ENCODE measurements at places on chromosomes 2 and 18. TPM values are rescaled to one million over a fixed set of nuclear protein-coding genes. Genes with fewer than 3 reads are reported as not detected.

Gene KLHL29
- total RNA-seq, result 2.2 TPM

Gene FAM161A
- total RNA-seq, result 0.76 TPM

DNA sequence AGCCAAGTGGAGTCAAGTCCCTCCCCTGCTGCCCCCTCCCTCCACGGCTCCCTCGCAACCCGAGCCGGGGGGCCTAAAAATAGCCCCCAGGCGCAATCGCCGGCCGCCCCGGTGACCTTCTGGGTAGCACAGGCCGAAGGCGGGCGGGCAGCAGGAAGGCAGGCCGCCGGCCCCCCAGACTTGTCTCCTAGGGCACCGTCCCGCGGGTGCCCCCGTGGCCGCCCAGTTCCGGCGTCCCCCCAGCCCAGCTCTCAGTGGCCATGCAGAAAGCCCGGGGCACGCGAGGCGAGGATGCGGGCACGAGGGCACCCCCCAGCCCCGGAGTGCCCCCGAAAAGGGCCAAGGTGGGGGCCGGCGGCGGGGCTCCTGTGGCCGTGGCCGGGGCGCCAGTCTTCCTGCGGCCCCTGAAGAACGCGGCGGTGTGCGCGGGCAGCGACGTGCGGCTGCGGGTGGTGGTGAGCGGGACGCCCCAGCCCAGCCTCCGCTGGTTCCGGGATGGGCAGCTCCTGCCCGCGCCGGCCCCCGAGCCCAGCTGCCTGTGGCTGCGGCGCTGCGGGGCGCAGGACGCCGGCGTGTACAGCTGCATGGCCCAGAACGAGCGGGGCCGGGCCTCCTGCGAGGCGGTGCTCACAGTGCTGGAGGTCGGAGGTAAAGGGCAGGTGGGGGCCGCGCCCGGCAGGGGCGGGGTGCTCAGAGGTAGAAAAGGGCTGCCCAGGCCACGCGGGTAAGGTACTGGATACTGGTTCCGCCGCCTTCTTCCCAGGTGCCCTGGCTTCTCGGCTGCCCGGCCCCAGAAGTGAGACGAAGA lies at the start of gene SPEG:
SPEG (plus strand) TSS at position 126 of the 808 bp plus-strand sequence; CDS start at position 261, 135 bp downstream.
- DNase-seq, result no peak

DNA sequence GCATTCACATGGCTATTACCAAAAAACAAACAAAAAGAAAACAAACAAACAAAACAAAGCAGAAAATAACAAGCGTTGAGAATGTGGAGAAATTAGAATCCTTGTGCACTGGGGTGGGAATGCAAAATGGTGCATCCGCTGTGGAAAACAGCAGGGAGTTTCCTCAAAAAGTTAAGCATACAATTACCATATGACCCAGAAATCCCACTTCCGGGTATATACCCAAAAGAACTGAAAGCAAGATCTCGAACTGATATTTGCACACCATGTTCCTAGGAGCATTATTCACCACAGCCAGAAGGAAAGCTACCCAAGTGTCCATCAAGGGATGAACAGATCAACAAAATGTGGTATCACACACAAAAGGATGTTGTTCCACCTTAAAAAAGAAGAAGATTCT lies 17.9 kb upstream of the TEX51 start:
- DNase-seq, result no peak

DNA sequence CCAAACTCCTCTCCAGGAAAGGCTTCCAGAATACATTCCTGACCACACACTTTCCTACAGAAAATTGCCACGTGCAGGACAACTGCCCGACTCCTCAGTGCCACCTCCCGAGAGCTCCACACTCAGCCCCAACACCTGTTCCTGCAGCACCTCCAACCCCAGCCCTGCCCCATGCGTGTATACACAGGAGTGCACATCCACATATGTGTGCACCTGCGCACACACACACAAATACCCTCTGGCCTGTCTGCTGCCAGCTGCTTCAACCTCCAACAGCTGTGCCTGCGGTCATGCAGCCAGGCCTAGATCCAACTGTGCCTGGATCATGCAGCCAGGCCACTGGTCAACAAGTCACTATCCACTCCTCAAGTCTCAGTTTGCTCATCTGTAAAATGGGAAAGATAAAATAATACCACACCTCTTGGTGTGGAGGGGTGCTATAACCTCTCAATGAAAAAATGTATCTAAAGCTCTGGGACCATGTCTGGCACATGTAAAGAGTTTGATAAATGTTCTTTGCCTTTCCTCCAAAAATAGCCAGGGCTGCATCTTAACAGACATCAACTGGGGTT lies 152.1 kb upstream of the ID2 start:
- DNase-seq, result no peak

All from dermis microvascular lymphatic vessel endothelial cell (primary cell).